ENCODE measurements at places on chromosomes 5 and 9.

DNA sequence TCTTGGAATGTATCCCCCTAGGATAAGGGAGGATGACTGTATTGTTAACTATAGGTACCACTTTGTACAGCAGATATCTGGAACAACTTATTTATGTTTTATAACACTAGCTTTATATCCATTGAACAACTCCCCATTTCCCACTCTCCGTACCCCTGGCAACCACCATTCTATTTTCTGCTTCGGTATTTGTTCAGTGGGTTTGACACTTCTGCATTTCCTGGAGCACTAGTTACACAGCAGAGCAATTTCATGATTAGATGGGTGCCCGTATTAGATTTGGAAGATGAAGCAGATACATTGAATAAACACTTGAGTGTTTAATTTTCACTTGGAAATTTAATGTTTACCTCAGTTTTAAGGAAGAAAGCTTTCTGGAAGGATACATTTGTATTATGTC lies 67.4 kb downstream of the SLC46A2 start:
- no peaks in the 10 kb centered on the region for H3K4me1 ChIP-seq
- DNase-seq: no peak
- H3K36me3 ChIP-seq: peaks cover 3% of the 10 kb centered on the region
- no peak overlapping the region for H3K27ac ChIP-seq

DNA sequence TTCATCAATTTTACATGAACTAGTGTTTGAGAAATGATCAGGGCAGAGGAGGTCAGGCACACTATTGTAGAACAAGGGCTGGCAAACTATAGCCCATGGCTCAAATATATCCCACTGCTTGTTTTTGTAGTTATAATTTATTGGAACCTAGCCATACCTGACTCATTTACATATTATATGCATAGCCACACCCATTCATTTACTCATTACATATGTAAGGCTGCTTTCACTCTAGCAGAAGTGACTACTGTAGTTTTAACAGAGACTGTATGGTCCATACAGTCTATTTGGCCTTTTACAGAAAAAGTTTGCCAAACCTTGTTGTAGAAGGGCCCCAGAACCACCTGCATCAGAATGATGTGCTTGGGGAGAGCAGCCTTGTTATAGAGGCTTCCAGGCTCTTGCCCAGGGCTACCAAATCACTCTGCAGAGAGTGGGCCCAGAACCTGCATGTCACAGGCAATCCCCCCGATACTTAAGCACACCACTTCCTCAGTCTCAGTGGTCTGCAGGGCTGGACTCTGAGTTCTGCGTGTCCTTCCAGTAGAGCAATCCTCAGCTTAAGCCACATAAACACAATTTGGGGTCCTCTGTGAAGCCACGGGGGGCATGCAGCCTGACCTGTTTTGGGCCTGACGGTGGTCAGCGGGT lies 6.7 kb downstream of the ANKS6 start:
- H3K4me3 ChIP-seq: no peak overlapping the region
- no peaks in the 10 kb centered on the region for H3K36me3 ChIP-seq
- no peak for DNase-seq
- H3K4me1 ChIP-seq: peaks cover 27% of the 10 kb centered on the region
- H3K27ac ChIP-seq: no peak overlapping the region

DNA sequence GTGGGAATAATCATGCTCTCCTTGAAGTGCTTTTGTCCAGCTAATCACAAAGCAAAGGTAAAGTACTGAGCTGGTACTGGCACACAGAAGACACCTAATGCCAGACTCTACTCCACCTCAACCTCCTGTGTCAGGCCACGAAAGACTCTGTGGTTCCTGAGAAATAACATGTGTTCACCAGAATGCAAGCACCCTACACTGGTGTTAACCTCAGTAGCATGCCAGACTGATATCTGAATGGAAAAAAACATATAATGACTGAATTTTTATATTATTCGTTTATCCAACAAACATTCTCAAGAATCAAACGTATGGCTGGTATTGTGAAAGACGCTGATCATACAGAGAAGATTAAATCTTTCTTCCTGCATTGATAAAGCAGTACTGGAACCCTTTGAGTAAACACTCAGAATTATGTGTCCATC lies 97.1 kb upstream of the IFNE start:
- H3K27ac ChIP-seq: no peak overlapping the region
- no peak overlapping the region for H3K4me3 ChIP-seq
- peaks cover 3% of the 10 kb centered on the region for H3K4me1 ChIP-seq
- no peaks in the 10 kb centered on the region for H3K27me3 ChIP-seq
- no peaks in the 10 kb centered on the region for H3K36me3 ChIP-seq
- DNase-seq: no peak

GRCh38 chr9:76562511-76562911 lies 103.5 kb downstream of the GCNT1 start:
- H3K4me1 ChIP-seq: peaks cover 4% of the 10 kb centered on the region
- H3K27me3 ChIP-seq: no peaks in the 10 kb centered on the region
- H3K4me3 ChIP-seq: no peak overlapping the region
- H3K27ac ChIP-seq: no peak overlapping the region

DNA sequence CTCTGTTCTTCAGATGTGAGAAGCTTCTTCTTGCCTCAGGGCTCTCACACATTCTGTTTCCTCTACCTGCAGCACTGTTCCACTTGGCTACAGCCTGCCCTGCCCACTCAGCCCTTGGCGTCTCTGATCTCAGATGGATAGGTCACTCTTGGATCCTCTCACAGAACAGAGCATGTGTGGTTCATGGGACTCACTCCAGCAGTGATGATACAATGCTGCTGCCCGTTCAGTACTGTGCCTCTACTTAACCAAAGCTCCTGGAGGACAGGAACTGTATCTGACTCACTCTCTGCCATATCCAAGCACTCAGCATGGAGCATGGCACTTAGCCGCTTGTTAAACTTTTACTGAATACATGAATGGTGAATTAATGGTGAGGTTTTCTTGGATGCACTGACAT lies 3.4 kb upstream of the SPINK4 start:
- H3K27me3 ChIP-seq: no peaks in the 10 kb centered on the region
- no peak overlapping the region for H3K4me3 ChIP-seq
- peaks cover 30% of the 10 kb centered on the region for H3K4me1 ChIP-seq
- no peak overlapping the region for H3K27ac ChIP-seq
- DNase-seq: no peak
- no peaks in the 10 kb centered on the region for H3K36me3 ChIP-seq

DNA sequence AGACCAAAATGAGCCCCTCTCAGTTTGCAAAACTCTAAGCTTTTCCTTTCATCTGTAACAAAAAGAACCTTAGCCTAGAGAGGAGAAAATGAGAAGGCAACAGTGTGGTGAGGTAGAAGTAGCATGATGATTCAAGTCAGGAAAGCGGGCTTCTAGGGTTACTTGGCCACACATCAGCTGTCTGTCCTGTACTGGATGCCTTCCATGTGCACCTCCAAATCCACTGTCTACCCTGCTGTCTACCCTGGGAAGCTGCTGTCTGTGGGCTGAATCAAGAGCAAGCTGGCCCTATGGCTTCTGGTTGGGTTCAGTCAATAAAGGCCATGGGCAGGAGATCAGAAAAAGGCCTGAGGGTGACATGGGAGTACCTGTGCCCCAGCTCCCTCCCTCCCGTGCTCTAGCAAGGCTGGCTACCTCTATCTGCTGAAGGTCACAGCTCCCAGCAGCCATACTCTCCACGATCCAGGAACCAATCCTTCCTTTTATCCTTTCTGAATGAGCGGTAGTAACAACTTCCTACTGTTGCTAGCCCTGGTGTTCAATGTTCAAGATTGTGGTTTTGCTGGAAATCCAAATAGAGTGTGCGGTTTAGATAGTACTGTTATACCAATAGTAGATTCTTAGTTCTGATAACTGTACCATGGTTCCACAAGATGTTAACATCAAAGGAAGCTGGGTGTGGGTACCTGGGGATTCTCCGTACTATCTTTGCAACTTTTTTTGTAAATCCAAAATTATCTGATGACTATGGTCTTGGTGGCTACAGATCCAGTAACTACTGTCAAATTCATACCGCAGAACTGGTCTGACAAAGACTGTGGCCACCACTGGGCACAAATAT lies 191.0 kb downstream of the ESM1 start:
- H3K36me3 ChIP-seq: no peaks in the 10 kb centered on the region
- no peak for DNase-seq

GRCh38 chr9:97772145-97772544 lies 75.0 kb upstream of the XPA start:
- no peaks in the 10 kb centered on the region for H3K36me3 ChIP-seq
- DNase-seq: no peak
- peaks cover 21% of the 10 kb centered on the region for H3K4me1 ChIP-seq
- H3K27me3 ChIP-seq: no peaks in the 10 kb centered on the region
- no peak overlapping the region for H3K27ac ChIP-seq
